ENCODE measurements at places on chromosomes 11 and 22.
A peak's percentile ranks its signal among the peaks of the same experiment; 100 is the strongest.

DNA sequence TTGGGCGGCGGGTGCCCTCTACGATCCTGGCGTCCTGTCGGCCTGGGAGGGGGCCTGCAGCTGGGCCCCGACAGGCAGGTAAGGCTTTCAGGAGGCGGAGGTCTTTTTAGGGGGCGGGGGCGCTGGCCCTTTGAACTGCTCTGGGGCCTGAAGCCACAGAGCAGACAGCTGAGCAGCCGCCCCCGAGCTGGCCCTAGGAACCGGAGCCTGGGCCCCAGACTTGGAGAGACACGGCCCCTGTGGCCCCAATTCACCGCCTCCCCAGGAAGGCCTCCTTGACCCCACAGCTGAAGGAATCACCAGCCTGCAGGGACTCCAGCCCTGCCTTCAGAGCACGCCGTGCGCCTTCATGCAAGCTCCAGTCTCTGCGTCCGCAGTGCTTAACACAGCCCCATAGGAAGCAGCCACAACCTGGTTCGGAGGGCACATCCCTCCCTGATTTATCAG is 618 bp upstream of the CERK start:
- DNase-seq, result no peak

DNA sequence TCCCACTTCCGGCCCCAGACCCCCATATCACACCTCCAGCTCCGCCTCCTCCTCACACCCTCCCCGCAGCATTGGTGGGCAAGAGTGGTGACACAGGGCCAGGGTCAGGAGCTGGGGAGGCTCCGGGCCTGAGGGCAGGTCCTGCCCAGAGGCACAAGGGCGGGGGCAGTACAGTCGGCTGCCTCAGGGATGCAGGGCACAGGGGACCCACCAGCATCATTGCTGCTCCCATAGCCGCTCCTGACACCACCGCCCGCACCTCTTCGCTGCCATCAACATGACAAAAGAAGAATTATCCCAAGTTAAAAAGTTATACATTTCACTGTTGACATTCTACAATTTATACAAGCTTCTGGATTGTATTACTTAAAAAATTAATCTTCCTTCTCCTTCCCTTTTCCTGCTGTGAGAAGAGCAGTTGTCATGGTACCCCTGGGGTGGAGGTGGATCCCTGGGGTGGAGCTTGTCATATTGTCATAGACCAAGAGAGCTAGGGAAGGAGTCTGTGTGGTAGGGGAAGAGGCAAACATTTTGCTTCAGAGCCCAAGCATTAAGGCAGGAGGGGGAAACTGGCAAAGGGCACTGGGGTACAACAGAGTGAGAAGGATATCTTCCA is 4.1 kb downstream of the SBF2 start:
- DNase-seq, result no peak

GRCh38 chr11:9473408-9473807 is 12.6 kb downstream of the ZNF143 start:
- DNase-seq, result no peak

GRCh38 chr11:58061813-58062212 is 31.1 kb downstream of the OR6Q1 start:
- DNase-seq, result peak; percentile 92

DNA sequence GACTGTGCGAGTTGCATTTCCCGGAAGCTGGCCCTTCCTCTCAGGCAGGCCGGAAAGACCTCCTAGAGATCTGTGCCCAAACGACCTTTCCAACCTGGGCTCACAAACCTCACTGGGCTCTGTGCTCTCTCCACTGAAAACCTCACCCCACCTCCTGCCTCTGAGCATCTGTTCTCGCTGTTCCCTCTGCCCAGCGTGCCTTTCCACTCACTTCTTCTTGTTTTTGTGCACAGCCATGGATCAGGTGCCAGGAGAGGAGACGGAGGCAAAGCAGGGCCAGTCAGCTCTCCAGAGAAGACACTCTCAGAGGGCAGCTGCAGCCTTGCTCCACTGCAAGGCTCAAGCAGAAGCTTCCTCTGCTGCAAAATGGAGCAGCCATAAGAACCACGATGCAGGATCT is 10.9 kb upstream of the CPT1A start:
- no peak for DNase-seq

- DNase-seq, result no peak
These were observed 379.6 kb upstream of the NARS2 start for GRCh38 chr11:78954261-78954660.

DNA sequence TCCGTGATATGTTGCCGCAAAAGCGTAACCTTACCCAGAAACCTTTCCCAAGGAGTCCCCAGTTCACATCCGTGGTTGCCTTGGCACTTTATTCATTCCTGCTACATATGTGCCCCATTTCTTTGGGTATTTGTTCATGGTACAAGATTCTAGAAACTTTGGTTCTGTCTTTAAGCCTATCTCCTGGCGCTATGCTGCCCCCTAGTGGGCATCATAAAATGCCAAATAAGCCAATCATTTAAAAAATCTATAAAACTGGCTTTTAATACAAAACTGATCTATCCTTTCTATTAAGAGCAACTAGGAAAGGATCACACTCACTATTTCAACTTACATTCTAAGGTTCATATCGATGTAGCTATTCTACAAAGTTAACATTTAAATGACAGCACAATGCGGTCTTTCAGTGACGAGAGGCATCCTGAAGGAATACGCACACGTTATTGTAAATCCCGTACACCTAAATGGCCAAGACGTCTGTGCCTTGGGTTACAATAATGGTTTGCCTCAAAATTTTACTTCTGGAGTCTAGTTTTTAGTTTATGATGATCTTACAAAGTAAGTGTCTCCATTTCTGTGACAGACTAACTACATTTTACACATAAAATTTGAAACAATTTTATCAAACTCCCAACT is 16.2 kb downstream of the PIWIL3 start:
- peak; percentile 25 for DNase-seq

Measured in HS-5 (cell line).